Suppressor macrophage treated with lipopolysaccharide for 4 hours (primary cell): ENCODE measurements at places on chromosomes 3 and 15.

DNA sequence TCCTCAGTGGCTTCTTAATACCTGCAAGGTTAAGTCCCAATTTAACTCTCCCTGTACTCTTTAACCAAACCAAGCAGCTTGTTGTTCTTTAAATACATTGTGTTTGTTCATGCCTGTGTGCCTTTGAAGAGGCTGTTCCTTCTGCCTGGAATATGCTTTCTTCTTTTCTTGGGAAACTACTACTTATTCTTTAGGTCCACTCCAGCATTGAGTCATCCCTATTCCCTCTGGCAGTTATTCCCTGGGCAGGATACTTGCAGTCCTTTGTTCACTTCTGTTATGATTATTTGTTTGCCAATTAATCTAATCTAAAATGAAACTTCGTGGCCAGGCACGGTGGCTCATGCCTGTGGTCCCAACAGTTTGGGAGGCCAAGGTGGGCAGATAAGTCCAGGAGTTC, 139.3 kb downstream of the ZNF609 start:
- DNase-seq = no peak

- DNase-seq = no peak
Observed at GRCh38 chr3:31693346-31693745, 160.6 kb downstream of the STT3B start.

- DNase-seq = peak; percentile 81
Observed at GRCh38 chr15:82832601-82833361, 23.4 kb downstream of the WHAMM start.

DNA sequence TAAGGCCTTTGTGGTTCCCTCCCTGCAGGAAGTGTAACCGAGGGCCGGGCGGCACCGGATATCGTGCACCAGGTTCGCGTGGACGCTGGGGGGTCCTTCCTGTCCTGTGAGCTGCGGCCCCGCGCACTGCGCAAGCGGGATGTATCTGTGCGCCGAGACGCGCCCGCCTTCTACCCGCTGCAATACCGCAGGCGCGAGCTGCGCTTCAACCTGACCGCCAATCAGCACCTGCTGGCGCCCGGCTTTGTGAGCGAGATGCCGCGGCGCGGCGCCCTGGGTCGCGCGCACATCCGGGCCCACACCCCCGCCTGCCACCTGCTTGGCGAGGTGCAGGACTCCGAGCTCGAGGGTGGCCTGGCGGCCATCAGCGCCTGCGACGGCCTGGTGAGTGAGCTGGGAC, 35.9 kb downstream of the SAXO2 start:
- DNase-seq = no peak

DNA sequence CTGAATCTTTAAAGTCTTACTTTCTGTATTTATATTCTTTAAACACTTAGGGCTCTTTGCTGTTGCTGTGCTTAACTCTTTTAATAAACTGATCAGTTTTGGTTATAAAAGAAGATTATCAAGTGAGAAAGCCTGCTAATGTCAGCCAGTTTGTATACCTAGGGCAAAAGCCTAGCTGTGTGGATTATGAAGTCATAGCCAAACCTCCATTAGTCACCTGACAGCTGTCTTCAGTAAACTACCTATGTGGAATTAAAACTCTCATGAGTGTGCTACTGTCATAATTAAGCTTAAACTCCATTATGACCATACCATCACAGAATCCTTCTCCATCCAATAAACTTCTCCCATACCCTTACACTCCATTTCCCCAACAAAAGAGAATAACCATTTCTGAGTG, 762.7 kb downstream of the NTRK3 start:
- no peak for DNase-seq

GRCh38 chr3:101695779-101696372, 9.4 kb upstream of the RPL24 start:
- DNase-seq = peak; percentile 85

- no peak for DNase-seq
Observed at GRCh38 chr15:32991619-32992111, 202.8 kb downstream of the FMN1 start.

GRCh38 chr15:90765966-90766365, 48.8 kb downstream of the BLM start:
- no peak for DNase-seq

- DNase-seq = peak; percentile 22
Observed at GRCh38 chr3:168155303-168155702, 59.6 kb upstream of the GOLIM4 start.

GRCh38 chr3:8727605-8728512, 5.7 kb upstream of the CAV3 start:
- DNase-seq = no peak

GRCh38 chr3:71872256-71872655, 87.3 kb upstream of the PROK2 start:
- DNase-seq = no peak

- no peak for DNase-seq
Observed at GRCh38 chr3:30073622-30074021, 532.8 kb upstream of the TGFBR2 start.

DNA sequence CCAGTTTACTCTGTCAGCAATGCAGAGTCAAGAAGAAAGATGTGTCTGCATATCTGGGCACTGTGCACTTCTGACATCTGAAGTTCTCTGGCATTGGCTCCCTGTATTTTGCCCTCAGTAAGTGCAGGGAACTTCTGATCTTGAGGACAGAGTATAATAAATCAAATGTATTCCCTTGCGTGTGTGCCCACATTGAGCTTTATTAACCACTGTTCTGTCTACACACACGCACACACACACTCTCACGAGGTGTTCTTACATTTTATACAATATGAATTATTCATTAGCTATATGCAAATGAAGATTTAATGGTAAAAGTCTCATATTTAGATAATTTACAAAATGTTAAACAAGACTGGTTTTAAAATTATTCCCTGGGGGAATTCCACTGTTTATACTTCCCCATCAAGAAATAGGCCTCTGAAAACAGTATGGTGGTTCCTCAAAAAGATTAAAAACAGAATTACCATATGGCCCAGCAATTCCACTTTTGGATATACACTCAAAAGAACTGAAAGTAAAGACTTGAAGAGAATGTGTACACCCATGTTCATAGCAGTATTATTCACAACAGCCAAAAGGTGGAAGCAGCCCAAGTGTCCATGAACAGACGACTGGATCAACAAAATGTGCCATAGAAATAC, 24.6 kb upstream of the ANPEP start:
- peak; percentile 82 for DNase-seq

DNA sequence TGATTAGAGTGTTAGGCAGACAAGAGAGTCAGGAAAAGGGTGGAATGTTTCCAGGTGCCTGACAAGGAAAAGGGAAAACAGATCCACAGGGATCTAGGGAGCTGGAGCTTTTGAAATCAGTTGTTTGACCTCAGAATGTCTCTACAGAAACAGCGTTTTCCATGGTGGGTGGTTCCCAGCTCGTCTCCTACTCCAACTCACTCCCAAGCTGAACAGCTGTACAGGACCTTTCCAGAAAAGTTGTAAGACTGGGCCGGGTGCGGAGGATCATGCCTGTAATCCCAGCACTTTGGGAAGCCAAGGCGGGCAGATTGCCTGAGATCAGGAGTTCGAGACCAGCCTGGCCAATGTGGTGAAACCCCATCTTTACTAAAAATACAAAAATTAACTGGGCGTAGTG, 55.7 kb upstream of the RYK start:
- no peak for DNase-seq

- no peak for DNase-seq
Observed at GRCh38 chr15:101316529-101316928, 21.5 kb upstream of the SNRPA1 start.

DNA sequence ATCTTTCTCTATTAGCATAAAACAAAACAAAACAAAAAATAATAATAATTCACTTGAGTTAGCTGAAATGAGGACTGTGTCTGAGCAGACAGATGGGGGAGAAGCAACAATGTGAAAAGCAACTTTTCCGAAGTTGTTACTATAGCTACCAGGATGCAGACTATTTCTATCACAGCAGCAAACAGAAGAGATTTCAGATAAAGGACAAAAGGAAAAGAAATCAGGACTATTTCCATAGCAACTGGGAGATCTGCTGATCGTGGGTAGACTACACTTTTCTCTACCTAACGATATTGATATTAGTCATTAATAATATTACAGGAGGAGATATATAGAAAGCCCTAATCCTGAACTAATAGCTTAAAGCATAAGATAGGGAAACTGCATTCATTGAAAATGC, 321.7 kb downstream of the GABRG3 start:
- DNase-seq = no peak
